ENCODE measurements at places on chromosomes 1 and 21.

GRCh38 chr21:29423099-29423870, 124.6 kb downstream of the BACH1 start:
- DNase-seq, result no peak

DNA sequence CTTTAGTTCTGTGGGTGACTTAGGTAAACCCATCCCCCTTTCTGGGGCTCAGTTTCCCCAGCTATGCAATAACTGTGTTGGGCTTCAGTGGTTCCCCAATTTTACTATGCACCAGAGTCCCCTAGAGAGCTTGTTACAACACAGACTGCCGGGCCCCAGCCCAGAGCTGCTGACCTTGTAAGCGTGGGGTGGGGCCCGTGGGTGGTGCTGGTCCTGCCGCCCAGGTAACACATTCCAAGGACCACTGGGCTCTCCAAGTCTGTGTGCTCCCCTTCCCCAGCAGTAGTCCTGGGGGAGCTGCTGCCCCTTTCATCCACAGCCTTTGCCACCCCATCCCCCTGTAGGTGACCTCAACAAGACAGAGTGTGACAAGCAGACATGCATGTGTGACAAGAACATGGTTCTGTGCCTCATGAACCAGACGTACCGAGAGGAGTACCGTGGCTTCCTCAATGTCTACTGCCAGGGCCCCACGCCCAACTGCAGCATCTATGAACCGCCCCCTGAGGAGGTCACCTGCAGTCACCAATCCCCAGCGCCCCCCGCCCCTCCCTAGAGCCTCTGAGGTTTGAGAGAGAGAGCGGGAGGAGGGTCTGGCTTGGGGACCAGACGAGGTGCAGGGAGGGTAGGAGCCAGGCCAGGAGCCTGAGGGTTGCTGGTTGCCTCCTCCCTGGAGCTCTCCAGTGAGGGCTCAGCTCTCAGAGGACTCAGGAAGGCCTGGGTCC, 8.9 kb downstream of the PLA2G2F start:
- DNase-seq, result no peak

DNA sequence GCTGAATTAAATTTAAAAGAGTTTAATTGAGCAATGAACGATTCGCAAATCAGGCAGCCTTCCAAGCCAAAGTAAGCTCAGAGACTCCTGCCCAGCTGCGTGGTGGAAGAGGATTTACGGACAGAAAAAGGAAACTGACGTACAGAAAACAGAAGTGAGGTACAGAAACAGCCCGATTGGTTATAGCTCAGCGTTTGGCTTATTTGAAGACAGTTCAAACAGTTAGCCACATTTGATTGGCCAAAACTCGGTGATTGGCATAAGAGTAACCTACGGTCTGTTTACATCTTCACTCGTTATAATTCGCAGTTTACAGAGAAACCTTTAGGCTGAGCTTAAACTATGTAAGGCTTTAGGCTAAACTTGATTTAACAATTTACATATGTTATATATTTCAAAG, 46.9 kb downstream of the CR1L start:
- no peak for DNase-seq

GRCh38 chr1:64563958-64564565, 94.1 kb downstream of the CACHD1 start:
- no peak for DNase-seq

GRCh38 chr21:33007747-33008146, 18.0 kb upstream of the OLIG2 start:
- DNase-seq, result no peak

GRCh38 chr1:208159555-208160258, 84.5 kb downstream of the PLXNA2 start:
- DNase-seq, result no peak

DNA sequence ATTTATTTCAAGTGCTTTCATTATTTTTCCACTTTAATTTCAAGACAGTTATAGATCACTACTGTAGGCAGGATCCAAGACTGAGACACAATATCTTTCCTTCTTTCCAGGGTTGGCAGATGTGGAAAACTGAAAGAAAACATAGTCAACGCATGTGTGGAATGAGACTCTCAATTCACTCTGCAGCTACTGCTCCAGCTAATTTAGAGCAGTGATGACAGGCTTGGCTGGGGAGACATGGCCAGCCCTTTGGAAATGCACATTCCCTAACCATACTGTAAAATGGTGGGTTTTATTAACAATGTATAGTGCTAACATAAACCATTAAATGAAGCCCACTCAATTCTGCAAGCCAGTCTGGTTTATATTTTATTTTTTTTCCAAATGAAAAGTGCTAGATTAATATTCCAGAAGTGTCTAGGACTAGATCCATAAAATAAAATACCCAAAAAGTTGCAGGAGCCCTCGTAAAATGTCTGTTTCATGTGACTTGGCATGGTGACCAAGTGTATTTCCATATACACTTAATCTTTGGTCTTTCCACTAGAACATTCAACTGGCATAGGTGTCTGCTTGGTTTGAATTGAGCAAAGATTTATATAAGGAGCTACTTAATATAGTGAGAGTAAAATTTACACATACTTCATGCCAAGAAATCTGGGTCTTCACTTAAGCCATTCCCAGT, 32.9 kb downstream of the COL11A1 start:
- DNase-seq, result no peak

GRCh38 chr1:232938926-232939325, 11.5 kb upstream of the NTPCR start:
- DNase-seq, result no peak

DNA sequence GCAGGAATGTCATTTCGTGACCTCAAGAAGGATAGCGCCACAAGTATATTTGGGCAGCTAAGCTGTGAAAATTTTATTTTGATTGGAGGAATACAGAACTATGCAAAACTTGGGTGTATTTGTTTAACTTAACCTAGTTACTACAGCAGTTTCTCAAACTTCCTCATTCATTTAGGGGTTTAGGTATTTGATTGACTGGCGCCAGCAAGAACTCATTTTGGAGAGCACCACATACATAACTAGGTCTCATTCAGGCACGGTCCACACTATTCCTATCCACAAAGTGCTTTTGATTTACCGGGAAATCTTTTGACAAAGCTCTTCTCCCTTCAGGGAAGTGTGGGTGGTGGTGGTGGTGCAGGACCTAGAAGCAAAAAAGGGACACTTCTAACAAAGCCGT, 155.1 kb upstream of the NRIP1 start:
- no peak for DNase-seq

GRCh38 chr1:169132512-169133227, 26.2 kb downstream of the ATP1B1 start:
- DNase-seq, result no peak

DNA sequence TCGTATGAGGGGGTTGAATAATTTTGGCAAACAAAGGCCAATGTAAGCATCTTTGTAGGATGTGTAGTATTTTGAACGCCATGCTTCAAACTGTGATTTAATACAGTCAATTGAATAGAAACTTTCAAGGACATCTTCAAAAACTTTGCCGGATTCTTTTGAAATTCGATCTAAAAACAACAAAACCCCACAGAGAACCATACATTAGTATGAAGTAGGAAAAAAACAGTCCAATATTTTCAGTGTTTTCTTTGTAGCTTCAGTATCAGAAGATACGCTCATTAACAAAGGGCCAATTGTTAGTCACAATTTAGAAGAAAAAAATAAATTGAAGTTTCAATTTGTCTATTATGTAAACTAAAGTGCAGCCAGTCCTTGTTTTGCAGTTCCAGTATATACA, 20.7 kb upstream of the SYNJ1 start:
- DNase-seq, result no peak

- DNase-seq, result no peak
These were observed 36.4 kb downstream of the IGFN1 start for GRCh38 chr1:201226859-201227488.

DNA sequence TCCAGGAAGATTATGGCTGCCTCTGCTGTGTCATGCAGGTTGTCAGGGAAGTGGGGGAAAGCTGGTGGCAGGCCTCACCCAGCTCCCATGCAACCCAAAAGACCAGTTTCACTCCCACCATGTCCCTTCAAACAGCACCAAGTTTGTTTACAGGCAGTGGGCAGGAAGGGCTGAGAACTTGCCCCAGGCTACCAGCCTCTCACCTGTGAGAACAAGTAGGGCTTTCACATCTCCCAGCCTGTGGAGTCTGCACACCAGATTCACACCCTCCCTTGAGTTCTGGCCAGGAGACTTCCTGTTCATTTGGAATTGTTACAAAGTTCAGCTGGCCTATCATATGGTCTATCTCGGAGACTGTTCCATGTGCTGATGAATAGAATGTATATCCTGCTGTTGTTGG, 27.8 kb downstream of the RPAP2 start:
- no peak for DNase-seq

GRCh38 chr1:24149866-24150233, 6.9 kb upstream of the IL22RA1 start:
- DNase-seq, result no peak

DNA sequence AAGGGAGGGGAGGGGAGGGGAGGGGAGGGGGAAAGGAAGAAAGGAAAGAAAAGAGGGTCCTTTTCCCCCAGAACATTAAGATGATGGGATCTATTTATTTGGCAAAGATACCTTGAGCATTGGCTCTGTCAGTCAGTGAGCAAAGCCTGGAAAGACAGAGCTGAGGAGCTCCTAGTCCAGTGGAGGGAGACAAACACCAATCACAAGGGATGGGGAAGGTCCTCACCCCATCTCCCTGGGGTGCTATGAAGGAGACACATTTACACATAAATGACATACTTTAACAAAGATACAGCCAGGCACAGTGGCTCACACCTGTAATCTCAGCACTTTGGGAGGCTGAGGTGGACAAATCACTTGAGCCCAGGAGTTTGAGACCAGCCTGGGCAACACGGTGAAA, 154.9 kb upstream of the TIAM1 start:
- DNase-seq, result no peak

- no peak for DNase-seq
These were observed 53.6 kb upstream of the ADARB1 start for GRCh38 chr21:45020629-45021427.

DNA sequence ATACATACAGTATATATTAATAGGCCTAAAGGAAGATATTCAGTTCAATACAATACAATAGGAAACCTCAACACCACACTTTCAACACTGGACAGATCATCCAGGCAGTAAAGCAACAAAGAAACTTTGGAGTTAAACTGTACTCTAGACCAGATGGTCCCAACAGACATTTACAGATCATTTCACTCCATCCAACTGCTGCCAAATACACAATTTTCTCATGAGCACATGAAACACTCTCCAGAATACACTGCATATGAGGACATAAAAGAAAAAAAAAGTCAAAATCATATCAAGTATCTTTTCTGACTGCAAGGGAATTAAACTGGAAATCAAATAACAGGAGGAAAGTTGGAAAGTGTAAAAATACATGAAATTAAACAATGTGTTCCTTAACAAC, 607.5 kb upstream of the BRINP3 start:
- no peak for DNase-seq

DNA sequence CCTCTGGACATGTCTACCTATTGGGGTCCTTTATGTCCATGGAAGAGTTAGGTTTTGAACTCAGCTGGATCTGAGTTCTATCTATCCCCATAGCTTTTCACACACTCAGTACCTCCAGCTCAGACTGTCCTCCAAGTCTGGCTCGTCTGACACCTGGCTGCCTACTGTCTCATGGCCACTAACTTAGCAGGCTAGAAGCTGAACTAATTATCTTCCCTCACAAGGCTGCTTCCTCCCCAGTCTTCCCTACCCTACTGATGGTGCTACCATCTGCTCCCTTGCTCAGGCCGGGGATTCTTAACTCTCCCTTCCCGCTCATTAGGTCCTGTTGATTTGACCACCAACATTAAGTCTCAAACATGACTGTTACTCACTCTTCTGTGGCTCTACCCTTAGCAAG, 13.4 kb downstream of the VANGL2 start:
- DNase-seq, result no peak

GRCh38 chr1:46576596-46576995, 25.1 kb upstream of the KNCN start:
- no peak for DNase-seq

- DNase-seq, result no peak
These were observed 2.8 kb upstream of the EFHD2 start for GRCh38 chr1:15406614-15407559.

GRCh38 chr1:173117761-173118160, 67.0 kb upstream of the TNFSF18 start:
- DNase-seq, result no peak

DNA sequence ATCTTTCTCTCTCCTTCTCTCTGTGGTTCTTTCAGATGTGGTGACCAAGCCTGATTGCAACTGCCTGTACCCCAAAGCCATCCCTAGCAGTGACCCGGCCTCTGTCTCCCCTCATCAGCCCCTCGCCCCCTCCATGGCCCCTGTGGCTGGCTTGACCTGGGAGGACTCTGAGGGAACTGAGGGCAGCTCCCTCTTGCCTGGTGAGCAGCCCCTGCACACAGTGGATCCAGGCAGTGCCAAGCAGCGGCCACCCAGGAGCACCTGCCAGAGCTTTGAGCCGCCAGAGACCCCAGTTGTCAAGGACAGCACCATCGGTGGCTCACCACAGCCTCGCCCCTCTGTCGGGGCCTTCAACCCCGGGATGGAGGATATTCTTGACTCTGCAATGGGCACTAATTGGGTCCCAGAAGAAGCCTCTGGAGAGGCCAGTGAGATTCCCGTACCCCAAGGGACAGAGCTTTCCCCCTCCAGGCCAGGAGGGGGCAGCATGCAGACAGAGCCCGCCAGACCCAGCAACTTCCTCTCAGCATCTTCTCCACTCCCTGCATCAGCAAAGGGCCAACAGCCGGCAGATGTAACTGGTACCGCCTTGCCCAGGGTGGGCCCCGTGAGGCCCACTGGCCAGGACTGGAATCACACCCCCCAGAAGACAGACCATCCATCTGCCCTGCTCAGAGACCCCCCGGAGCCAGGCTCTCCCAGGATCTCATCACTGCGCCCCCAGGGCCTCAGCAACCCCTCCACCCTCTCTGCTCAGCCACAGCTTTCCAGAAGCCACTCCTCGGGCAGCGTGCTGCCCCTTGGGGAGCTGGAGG, 12.7 kb downstream of the CSF1 start:
- DNase-seq, result no peak

- DNase-seq, result peak; percentile 84
These were observed 108.3 kb downstream of the KCND3 start for GRCh38 chr1:111880881-111881837.

- DNase-seq, result no peak
These were observed 60.3 kb downstream of the UBE2T start for GRCh38 chr1:202281316-202282024.

- DNase-seq, result no peak
These were observed 17.9 kb upstream of the DYRK1A start for GRCh38 chr21:37348664-37349063.

- no peak for DNase-seq
These were observed 185.1 kb downstream of the FOXD2 start for GRCh38 chr1:47622776-47623556.

DNA sequence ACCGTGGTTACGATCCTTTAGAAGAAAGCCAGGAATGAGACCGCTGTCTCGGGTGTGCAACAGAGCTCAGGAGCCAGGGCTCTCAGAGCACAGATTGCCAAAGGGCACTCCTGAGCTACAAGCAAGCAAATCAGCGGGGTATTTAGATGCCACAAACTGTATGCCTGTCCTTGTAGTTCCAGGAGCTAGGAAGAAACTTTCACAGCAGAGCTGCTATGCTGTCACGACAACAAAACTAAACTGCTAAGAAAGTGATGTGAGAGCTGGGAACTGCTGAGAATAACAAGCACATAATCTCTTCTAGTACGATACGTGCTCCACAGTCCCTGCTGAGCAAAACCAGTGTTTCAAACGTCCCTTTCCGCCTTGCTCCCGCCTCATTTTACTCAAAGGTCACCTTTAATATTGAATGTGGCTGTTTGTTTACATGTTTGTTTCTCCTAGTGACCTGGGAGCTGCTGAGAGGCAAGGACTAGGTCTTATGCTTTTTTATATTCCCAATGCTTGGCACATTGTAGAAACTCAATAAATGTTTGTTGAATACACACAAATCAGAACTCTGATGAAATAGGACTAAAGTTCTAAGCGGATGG, 14.7 kb downstream of the GREM2 start:
- DNase-seq, result no peak

- DNase-seq, result no peak
These were observed 76.2 kb downstream of the NFIA start for GRCh38 chr1:61158591-61158990.

Data from COR-L47 (cell line).